Fibroblast of the aortic adventitia (primary cell): ENCODE measurements at places on chromosomes 2 and 18. TPM values are rescaled to one million over a fixed set of nuclear protein-coding genes. Genes with fewer than 3 reads are reported as not detected.
A peak's percentile ranks its signal among the peaks of the same experiment; 100 is the strongest.

GRCh38 chr18:3451183-3451988 is 1.4 kb downstream of the TGIF1 start:
- peak; percentile 95 for DNase-seq

GRCh38 chr2:164935118-164936101 is 19.9 kb downstream of the SLC38A11 start:
- no peak for DNase-seq

DNA sequence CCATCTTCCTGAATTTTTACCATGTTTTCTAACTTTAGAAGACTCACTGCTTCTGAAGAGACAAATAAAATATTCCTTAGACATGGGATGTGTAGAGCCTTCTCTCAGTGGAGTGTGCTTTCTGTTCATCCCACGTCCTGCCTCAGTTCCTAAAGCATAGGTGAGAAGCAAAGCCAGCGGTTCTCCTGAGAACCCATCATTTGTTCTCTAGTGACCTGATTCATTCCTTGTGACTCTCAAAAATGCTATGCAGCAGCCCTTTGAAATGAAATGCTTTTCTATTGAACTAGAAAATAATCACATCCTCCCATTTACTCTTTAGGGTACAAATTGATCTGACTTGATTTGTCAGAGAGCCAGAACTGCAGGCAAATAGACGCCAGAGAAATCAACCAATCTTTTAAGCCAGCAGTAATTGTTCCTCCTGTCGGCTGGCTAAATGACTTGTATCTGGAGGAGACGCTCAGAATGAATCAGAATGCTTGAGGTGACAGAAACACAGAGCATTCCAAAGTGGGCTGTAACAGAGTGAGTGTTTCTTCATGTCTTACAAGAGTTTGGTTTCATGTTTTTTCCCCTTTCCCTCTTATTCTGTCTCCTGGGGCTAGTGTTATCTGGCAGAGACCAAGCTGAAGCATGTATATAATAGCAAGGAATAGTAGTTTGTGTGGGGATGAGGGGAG is 81.3 kb upstream of the TMEM178A start:
- DNase-seq, result peak; percentile 68

DNA sequence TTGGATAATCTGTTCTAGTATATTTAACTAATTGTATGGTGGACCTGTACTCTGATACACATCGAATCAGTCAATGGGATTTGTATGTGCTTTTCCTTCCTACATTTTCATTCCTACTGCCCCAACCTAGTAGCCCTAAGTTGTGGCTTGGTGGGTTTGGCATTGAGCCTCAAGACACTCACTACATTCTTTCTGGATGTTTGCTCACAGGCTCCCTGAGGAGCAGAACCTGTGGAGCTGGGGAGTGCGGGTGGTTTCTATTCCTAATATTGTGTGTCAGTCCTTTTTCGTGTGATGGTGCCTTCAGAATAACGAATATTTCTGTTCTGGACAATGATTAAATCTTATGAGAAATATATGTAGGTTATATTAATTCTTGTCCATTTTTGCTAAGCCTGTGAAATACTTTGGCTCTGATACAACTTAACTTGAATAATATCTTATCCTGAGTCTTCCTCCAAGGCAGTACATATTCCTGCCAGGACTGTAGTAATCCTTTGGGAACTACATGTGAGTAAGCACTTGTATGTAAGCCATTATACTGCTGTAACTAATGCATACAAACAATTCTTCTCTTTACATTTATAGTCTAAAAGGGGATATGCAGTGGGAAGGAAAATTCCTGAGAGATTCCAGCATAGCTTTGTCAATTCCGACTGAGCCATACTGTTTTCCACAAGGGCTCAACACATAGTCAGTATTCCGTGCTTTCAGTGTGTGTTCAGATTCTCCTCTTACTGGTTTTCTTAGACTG is 150.6 kb downstream of the AGPS start:
- peak; percentile 91 for DNase-seq

Gene NTSR2
- not detected in 2 replicates for total RNA-seq

Gene SERPINB3
- total RNA-seq, result not detected in 2 replicates

GRCh38 chr2:237236188-237236587 is 150.5 kb downstream of the COPS8 start:
- DNase-seq, result no peak

GRCh38 chr18:43129946-43130524 is 14.6 kb upstream of the RIT2 start:
- DNase-seq, result peak; percentile 24

DNA sequence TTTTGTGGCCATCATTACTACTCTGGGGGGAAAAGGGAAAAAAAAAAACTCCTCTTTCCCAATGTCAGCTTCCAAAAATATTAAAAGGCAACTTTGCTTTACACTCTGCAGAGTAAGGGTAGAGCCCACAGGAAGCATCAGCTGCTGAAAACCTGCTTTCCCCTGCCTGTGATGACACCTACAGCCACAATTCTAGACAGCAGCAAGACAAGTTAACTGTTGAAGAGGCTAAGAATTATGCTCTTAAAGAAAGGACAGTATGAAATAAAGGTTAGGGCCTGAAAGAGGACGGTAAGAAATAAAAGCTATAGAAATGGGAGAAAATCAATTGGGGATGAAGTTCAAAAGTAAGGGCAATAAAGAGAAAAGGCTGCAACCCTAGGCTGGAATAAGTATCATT is 3.0 kb downstream of the PDE11A start:
- DNase-seq, result no peak

DNA sequence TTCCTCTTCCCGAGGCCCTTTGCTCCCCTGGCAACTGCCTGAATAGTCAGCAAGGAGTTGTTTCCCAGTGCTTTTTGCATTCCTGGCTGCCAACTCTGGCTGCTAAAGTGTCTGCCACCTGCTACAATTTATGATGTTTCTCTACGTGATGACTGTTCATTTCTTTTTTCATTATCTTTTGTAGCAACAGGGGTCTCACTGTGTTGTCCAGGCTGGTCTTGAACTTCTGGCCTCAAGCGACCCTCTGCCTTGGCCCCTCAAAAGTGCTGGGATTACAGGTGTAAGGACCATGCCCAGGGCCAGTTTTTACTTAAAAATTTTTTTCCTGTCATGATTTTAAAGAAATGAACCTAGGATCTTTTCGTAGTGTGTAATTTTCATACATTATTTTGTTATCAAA is 11.3 kb downstream of the EHBP1 start:
- no peak for DNase-seq

DNA sequence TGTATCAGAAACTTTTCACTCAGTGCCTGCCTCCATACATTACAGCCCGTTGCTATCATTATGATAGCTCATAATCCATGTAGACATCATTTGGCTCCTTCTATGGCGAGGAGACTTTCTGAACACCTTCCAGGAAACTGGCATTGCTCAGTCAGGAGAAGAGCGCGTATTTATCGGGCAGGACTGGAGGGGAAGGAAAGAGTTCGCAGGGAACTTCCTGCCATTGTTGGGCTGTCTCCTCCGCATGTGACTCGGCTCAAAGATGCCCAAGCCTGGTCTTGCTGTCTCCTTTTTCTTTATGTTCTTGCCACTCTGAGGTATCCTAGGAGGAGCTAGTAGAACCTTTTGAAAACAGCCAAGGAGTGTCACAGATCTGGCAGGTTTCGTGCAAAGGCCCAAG is 156.8 kb downstream of the CTIF start:
- no peak for DNase-seq

- DNase-seq, result no peak
These were observed 71.2 kb downstream of the NABP1 start for GRCh38 chr2:191749181-191749540.

Gene SLC9A4
- total RNA-seq, result not detected in 2 replicates

Gene VIL1
- not detected in 2 replicates for total RNA-seq

DNA sequence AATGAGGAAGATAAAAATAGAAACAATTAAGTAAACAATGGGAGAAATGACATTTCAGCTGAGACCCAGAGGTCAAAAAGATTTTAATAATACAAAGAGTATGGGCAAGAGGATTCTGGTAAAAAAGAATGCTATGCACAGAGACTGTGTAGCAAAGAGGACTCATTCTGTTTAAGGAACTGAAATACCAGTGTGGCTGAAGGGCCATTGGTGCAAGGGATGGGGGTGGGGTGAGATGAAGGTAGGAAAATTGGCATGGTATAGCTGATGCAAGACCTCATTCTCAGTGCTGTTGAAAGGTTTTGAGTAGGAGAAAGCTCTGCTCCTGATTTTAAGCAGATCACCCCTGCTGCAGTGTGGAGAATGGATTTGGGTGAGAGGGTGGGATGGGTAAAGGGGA is 10.8 kb downstream of the GALNT1 start:
- no peak for DNase-seq

DNA sequence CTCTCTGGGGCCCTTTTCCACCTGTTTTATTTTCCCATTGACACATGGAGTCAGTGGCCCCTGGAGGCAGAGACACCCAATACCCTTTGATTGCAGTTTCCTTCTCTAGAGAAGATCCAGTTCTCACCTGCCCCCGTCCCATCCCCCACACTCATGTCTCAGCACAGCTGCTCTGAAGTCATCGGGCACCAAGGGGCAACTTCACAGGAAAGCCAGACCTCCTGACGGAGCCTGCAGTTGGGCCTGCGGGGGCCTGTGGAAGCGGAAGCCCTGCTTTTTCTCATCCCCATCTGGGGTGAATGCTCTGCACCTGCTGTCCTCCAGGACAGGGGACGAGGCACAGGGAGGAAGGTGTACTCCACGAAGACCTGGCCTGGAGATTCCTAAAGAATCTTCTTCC is 308.3 kb upstream of the EPAS1 start:
- DNase-seq, result no peak

Gene DCDC2C
- not detected in 2 replicates for total RNA-seq

Gene IKZF2
- total RNA-seq, result 11.3 and 13.6 TPM in 2 replicates

DNA sequence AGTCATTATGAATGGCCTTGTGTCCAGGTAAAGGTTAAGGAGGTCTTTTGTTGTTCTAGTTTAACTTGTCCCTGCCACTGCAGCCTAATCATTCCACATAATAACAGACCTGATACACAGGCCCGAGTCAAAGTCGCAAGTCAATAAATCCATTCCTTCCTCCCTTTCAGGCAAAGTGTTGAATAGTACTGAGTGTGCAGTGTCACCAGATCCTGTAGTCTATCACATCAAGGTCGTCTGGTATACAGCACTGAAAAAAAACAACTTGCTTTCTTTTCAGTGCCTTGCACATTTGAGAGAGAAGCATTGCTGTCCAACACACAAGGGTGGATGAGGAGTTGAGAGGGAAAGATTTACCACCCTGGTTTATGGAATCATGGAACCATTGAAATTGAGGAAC is 606.2 kb downstream of the BCL11A start:
- DNase-seq, result no peak

Gene COX7A2L
- total RNA-seq, result 181 and 197 TPM in 2 replicates

DNA sequence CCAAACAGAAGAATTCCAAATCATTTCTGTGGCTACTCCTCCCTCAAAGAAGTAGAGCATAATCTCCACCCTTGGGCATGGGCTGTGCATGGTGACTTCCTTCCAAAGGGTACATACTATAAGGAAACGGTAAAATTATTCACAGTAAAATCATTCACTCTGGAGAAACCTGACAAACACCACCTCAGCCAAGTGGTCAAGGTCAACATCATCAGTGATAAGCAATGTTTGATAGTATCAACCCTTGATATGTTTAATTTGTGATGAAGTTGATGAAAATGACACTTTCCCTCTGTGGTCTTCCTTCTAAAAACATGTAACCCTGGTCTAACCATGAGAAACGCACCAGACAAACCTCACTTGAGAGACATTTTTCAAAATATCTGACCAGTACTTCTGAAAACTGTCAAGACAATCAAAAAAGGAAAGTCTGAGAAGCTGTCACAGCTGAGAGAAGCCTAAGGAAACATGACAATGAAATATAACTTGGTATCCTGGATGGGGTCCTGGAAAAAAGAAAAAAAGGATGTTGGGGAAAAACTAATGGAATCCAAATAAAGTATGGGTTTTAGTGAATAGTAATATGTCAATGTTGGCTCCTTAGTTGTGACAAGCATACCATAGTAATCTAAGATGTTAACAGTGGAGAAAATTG is 9.4 kb upstream of the TXNDC2 start:
- no peak for DNase-seq

GRCh38 chr2:53036196-53036595 is 731.4 kb upstream of the CHAC2 start:
- DNase-seq, result peak; percentile 45

Gene IL36G
- total RNA-seq, result not detected in 2 replicates

Gene REEP1
- 0.27 TPM in 1 of 2 replicates, not detected in the other for total RNA-seq

GRCh38 chr2:28590496-28591301 is 94.8 kb downstream of the PLB1 start:
- no peak for DNase-seq

Gene CTAGE1
- total RNA-seq, result not detected in 2 replicates

- DNase-seq, result peak; percentile 58
These were observed 145.5 kb upstream of the ITGA6 start for GRCh38 chr2:172281648-172282570.

Gene ERBB4
- total RNA-seq, result 0.16 and 5.8 TPM in 2 replicates

Gene CCDC121
- 3.6 and 7.0 TPM in 2 replicates for total RNA-seq

DNA sequence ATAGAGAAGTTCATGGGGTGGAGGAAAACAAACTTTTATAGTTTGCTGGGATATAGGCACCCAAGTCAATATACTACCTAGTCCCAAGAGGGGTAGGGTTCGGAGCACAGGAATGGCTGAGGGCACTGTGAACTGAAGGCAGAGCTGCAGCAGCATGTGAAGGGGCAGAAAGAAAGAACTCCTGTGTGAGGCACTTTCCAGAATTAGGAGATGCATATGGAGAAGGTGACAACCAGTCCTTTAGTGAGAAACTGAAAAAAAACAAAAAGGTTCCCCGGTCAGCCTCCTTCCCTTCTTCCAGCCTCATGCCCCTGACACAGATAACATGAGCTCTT is 429.1 kb downstream of the DSC3 start:
- no peak for DNase-seq

GRCh38 chr2:109178968-109179367 is 50.0 kb downstream of the SH3RF3 start:
- no peak for DNase-seq

DNA sequence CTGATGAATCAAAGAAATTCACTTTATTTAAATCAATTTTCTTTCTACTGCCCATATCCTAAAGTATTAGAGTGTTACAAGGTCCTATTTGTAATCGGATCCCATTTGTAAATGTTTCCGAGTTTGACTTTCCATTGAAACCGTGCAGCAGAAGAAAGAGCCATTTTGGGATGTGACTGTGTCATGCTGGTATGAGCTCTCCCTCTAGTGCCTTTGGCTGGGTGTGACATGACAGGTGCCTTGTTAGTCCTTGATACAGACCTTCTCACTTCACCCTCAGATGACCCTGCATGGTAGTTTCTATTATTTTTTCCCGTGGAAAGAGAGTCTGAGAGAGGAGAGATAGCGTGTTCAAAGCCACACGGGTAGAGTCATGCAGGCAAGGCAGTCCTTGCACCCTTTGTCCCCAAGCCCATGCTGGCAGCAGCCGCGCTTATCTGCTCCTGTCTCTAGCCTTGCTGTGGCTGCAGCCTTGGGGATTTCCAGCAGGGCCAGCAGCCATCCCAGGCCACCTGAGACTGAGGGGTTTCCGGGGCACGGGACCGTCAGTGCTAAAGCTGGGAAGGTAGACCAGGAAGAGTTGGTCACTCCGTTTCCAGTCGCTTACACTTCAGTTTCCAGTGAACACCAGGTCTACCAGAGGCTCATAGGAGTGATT is 21.4 kb downstream of the CHMP1B start:
- DNase-seq, result peak; percentile 52
